Aorta (tissue), 5 donors: ENCODE measurements at places on chromosomes 2 and 18. TPM values are rescaled to one million over a fixed set of nuclear protein-coding genes. Genes with fewer than 3 reads are reported as not detected.

- peak; percentile 47 for DNase-seq
These were observed 1004.4 kb upstream of the CDH2 start for GRCh38 chr18:29181151-29181901.

DNA sequence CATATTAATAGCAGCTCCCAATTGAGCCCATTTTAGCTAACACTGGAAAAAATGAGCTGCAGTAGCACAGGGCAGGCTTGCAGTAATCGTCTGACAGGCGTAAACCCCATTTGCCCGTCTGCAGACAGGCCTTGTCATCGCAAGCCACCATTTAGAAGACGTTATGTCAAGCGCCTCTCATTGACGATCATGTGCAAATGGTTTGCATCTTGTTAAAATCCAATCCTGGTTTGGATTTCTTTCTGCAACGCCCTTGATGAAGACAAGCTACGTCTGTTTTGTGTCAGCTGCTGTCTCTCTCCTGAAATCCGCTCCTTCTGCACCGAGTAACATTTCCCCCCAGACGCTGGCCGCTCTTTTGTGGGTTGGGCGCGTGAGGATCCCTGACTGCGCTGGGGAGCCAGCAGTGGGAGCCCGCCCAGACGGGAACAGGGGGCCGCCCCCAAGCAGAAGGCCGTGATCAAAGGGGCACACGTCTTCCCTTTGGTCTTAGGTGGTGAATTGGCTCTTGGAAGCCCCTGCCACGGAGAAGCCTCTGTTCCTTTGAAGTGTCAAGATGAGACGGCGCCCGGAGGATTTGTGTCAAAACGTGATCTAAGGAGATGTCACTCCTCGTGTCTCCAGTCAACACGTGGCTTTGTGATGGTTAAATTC, 84.2 kb upstream of the GPC1 start:
- no peak for DNase-seq

DNA sequence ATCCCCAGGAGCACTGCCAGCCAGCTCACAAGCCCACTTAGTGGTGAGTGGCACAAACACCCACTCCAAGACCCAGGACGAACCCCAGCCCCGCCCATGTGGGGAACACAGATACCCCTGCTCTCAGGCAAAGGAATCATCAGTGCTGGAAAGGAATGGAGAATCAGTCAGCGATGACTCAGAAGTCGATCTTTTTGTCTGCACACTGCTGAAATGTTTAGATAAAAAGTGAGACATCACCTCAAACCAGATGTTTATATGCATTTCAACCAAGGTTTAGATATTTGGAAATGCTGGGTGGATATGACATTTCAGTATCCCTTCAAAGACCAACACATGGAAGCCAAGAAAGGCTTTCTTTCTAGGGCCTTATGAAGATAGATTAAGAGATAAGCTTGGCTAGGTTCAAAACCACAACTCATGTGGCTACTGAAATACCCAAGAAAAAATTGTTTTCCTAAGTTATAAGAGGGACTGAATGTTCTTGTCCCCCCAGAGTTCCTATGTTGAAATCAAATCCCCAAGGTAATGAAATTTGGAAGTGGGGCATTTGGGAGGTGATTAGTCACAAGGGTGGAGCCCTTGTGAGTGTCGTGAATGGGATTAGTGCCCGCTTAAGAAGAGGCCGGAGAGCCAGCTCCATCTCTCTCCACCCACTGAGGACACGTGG, 43.7 kb downstream of the POU3F3 start:
- DNase-seq = no peak

- no peak for DNase-seq
These were observed 138.1 kb downstream of the SETBP1 start for GRCh38 chr18:44818668-44819403.

DNA sequence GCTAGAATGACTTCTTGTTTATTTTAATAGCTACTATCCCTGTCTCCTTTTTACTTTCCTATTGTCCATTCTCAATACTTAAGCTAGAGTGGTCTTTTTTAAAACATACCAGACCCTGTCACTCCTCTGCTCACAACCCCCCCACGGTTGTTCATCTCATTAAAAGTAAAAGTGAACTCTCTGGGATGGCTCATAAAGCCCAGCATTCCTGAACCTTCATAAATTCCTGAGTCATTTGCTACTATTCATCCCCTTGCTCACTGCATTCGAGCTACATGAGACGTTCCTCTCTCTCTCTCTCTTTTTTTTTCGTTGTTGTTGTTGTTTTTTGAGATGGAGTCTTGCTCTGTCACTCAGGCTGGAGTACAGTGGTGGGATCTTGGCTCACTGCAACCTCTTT, 148.7 kb upstream of the DSEL start:
- no peak for DNase-seq

DNA sequence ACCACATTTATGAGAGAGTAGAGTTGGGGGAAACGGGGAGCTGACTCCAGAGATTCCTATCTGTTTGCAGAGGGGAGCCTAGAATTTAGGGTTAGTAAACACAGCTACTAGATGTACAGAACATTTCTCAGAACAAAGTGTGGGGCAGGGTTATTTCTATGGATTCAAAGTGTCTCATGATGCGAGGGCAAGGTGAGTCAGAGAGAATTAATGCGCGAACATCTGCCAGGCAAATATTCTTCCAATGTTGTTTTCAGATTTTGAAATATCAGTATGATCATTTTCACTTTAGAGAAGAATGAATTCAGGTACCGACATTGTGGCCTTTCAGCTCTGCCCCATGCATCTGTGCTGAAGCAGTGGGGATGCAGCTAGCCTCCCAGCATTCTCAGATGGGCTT, 2.0 kb upstream of the DSEL start:
- DNase-seq = no peak

DNA sequence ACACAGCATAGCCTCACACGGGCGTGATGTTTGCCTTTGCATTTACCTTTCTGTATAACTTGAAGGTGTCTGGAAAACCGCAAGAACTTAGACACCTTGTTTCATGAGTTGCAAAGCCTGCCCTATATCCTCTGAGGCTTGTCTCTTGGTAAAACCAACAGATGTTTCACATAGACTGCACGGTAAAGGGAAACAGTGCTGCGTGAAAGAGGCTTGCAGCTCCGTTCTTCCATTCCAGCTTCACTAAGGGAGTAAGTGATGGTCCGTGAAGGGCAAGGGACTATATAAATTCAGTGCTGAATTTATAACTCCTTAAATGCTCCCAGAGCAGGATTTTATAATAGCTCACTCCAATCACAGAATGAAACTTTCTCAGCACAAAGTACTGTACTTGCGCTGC, 360.5 kb downstream of the SOX11 start:
- no peak for DNase-seq

GRCh38 chr18:12772111-12772510, 69.3 kb downstream of the PSMG2 start:
- DNase-seq = no peak

- DNase-seq = no peak
These were observed 416.5 kb downstream of the SLC4A3 start for GRCh38 chr2:220043990-220044335.

DNA sequence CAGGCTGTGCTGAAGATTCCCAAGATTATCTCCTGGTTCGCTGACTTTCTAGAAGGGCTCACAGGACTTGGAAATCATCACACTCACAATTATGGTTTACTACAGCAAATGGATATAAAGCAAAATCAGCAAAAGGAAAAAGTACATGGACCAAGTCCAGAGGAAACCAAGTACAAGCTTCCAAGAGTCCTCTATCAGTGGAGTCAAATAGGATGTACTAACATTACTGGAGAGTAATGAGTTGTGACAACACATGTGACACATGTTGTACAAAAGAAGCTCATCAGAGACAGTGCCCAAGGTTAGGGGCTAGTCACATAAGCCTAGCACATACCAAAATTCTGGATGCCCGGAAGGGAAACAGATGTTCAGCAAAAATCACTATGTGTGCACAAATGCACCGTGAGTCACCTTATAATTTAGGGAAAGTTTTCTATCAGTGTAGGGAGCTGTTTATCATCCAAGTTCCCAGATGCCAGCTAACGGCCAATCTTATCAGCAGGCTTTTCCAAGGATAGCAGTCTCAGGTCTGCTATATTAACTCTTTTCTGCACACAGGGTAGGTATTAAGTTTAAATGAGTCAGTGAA, 9.5 kb downstream of the TMEM237 start:
- no peak for DNase-seq

DNA sequence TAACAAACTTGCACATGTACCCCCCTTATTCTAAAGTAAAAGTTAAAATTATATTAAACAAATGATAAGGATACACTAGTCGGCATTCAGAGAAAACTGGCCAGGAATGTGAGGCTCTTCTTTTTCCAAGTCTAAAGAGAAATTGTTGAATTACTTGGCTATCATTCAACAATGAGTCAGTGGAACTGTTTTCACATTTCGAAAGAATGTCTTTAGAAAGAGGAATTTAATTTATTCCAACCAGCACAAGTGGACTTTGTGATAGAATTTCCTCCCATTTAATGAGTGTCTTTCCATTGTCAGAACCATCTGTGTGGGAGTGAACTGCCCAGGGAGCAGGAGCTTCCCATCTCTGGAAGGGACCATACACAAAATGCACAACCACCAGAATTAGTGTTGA, 792.2 kb downstream of the EPHA4 start:
- no peak for DNase-seq

GRCh38 chr2:221478485-221478863, 93.6 kb downstream of the EPHA4 start:
- no peak for DNase-seq

DNA sequence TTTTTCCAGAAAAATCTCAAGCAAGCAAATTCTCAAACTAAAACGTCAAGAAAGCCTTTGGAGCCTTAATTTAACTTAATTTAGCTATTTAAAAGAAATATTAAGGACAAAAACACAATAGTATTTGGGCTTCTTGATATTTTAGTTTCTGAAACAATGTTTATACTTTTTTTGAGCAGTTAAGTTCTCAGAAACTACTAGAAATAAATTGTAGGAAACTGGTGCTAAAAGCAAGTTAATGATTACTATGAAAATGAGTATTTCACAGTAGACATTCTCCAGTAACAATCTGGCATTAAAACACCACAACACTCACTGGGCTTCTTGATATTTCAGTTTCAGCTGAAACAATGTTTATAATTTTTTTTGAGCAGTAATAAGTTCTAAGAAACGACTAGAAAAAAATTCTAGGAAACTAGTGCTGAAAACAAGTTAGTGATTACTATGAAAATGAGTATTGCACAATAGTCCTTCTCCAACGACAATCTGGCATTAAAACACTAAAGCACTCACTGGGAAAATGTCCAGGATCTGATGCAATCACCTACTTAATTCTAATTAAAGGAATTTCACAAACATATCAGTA, 45.1 kb downstream of the TRAK2 start:
- DNase-seq = no peak

DNA sequence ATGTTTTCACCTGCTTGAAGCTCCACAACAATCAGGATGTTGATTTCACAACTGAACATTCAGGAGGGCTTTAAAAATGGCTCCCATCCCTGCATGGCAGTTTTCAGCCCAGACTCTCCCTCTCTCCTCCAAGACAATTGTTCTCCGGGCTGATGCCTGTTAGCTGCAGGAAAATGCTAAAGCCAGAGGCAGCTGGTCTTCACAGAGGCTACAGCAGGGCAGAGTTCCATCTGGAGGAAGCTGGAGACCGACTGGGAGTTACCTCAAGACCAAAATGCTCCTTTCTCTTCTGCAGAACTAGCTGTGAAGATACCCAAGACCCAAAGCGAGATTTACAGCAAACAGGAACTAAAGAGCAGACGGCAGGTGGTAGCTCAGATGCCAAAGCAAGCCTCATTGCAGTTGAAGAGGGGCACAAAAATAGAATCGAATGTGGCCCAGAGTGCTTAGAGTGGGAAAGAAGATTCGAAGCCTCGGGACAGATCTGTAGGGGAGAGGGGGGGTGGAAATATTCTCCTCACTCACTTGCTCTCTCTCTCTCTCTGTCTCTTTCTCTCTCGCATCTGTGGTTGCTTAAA, 423.6 kb downstream of the ZNF521 start:
- DNase-seq = no peak

DNA sequence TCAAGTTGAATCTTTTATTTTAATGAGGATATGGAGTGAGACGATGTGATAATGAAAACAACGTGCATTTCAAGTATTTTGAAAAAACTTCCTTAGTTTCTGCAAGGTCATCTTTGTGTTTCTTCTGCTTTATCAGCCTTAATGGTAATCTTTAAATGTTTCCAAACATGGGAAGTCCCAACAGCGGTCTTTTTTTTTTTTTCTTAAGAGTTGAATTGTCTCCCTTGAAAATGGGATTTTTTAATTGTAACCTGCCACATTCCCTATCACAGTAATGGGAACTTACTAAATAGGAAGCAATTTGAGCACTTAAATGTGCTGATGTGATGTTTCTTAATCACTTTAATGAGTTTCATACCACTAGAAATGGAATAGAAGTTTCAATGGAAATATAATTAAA, 45.8 kb downstream of the ATIC start:
- no peak for DNase-seq

DNA sequence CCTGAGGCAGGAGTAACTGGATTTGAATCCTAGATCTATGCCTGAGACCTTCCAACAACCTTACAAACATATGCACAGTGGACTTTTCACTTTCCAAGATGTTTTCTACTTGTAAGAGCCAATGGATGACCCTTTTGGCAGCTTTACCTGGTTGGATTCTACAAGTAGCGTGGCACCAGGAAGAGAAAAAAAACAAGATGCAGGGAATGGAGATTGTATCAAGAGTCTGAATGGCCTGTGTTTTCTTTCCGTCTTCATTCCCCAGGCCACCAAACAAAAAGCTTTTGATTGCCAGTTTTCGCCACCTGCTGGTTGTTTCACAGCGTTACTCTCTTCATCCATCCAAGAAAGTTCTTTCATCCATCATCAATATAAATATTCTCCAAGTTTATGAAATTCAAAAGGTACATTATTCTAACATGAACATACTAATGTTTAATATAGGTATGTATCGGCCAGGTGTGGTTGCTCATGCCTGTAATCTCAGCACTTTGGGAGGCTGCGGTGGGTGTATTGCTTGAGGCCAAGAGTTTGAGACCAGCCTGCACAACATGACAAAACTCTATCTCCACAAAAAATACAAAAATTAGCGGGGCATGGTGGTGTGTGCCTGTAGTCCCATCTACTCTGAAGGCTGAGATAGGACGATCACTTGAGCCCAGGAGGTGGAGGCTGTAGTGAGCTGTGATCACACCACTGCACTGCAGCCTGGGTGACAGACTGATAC, 3.5 kb upstream of the BCL2 start:
- DNase-seq = no peak

DNA sequence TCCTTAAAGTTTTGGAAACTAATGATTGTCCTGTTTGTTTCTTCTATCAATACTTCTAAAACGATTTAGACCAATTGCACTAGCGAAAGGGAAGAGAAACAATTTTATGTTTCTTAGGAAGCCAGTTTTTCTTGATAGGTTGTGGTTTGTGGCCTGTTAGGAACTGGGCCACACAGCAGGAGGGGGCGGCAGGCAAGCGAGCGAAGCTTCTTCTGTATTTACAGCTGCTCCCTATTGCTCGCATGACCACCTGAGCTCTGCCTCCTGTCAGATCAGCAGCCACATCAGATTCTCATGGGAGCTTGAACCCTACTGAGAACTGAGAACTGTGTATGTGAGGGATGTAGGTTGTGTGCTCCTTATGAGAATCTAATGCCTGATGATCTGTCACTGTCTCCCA, 201.5 kb upstream of the PXDN start:
- DNase-seq = no peak

GRCh38 chr2:217746808-217747207, 256.0 kb downstream of the TNS1 start:
- no peak for DNase-seq

RGPD4 gene
- total RNA-seq = 0.39 TPM

DSG4 gene
- total RNA-seq = not detected

RGPD3 gene
- not detected for total RNA-seq

COLEC12 gene
- 46.1 TPM for total RNA-seq

L3MBTL4 gene
- 2.8 TPM for total RNA-seq
